ENCODE measurements at places on chromosomes 7 and 10.

DNA sequence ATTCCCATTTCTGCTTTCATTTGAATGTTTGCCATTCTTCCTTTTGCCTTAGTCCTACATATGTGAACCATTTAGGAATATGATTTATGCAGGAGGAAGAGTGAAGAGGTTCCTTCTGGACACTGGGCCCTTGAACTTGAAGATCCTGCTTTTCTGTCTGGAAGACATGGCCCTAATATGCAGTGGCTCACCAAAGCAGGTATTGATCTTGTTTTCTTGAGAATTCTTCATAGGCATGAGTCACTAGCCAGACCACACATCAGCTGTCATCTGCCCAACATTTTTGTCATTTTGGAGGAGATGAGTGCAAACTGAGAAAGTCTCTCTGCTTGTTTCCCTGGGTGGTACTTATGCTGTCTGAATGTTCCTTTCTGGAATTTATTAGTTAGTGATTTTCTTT is 382.6 kb downstream of the LRMDA start:
- no peak for DNase-seq

DNA sequence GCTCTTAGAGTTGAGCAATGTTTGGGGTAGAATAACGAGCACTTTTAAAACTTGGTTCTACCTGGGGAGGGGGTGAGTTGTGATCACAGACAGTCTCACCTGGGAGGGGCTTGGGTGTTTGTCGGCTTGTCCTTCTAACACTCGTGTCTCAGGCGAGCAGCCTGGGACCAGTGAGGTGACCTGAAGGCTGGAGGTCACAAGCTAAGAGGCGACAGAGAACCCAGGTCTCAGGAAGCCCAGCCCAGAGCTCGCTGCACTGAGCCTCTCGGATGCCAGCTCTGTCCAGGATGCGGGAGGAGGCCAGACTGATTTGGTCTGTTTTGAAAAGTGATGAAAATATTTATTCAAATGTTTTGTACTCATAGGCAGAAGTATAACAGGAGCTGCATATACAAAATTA is 11.8 kb downstream of the HTRA1 start:
- no peak for DNase-seq

DNA sequence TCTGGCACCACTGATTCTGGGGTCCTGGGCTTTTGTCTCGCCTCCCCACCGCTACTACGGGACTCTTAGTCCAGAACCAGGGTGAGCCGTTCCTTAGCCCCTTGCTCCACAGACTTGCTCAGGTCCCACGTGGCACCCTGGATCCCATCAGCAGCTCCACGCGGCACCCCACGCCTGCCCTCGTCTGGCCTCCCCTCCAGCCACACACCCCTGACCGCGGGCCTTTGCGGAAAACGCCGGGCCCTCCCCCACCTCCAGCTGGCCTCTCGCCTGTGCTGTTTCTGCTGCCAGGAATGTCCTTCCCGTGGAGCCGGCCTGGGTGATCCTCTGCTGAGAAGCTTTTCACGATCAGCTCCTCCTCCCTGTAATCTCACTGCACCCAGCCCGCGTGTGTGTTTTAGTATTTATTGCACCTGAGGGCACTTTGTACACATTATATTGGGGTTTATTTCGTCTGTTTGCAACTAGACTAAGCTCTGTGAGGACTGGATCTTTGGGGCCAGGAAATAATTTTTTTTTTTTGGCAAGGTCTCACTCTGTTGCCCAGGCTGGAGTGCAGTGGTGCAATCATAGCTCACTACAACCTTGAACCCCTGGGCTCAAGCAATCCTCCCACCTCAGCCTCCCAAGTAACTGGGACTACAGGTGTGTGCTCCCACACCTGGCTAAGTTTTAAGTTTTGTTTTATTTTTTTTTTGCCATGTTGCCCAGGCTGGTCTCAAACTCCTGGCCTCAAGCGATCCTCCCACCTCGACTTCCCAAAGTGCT is 10.5 kb upstream of the TTYH3 start:
- DNase-seq: no peak

DNA sequence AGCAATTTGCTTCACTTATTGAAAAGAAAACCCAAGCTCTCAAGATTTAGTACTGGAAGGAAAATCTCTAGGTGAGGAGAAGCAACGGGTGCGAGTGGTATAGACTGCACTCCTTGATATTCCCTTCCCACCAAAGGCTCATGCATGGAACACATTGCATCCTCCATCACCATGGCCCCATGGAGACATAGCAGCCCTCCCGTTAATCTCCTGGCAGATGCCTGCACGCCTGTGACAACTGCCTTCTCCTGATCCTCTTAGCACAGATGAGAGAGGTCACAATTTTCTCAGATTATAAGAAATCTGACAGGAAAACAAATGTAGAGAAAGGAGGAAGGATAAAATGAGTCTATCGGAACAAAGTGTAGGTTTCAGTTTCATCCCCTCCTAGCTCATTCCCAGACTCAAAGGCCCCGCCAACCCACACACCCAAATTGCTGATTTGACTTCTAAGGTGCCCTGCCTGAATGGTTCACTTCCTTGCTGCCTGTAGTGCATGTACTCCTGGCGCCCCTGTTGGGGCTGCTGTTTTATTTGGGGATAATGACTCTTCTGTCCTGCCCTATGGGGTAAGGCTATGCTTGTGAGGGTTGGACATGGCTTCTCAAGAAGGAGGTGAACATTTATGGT is 50.0 kb downstream of the PLXNA4 start:
- DNase-seq: no peak

GRCh38 chr7:158443688-158444483 is 143.7 kb downstream of the PTPRN2 start:
- no peak for DNase-seq

DNA sequence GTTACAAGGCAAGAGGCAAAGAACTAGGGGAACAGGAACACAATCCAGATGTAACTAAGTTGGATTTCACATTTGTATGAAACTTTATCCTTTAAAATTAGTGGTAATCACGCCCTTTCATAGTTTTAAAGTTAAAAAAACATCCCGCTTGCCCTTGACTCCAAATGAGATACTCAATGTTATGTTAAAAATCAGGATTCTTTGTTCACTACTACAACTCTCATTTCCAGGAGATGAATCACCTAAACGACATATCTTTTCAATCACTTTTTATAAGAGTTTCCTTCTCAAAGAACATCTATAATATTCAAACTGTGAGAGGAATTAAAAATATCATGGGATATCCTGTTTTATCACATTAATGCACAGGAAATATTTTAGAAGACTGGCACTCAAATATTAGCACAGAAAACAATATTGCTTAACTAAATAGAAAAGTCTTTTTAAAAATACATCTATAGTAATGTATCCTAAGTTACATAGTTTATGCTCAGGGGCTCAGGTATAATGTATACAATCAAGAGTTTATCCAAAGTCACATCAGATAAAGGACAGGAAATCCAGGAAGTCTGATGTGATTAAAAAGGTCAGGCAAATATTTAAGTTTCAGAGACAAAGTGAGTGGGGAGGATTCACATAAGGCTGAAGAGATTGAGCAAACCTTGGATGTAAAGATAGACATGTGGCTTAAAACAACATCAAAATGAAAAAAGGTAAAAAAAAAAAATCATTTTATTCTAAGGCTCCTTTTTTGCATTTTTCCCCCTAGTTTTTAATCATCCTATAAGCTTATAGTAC is 41.9 kb downstream of the CADPS2 start:
- no peak for DNase-seq

GRCh38 chr10:95474228-95475002 is 86.8 kb downstream of the SORBS1 start:
- DNase-seq: no peak

DNA sequence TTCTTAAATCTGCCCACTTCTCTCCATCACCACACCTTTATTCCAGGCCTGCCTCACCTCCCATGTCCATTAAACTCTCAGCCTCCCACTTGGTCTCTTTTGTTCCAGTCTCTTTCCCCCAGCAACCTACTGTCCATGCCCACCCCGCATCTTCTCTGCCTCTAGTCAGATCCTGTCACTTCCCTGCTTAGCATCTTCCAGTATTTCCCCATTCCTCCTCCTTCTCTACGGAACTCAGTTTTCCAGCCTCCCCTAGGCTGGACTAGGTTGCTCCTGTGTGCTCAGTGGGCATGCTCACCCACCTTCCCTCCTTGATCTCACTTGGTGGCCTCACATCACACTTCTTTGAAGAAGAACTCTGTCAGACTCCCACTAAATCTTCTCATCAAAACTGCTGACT is 179.8 kb downstream of the BAMBI start:
- DNase-seq: no peak

GRCh38 chr10:79140855-79141254 is 72.1 kb downstream of the ZMIZ1 start:
- DNase-seq: no peak

DNA sequence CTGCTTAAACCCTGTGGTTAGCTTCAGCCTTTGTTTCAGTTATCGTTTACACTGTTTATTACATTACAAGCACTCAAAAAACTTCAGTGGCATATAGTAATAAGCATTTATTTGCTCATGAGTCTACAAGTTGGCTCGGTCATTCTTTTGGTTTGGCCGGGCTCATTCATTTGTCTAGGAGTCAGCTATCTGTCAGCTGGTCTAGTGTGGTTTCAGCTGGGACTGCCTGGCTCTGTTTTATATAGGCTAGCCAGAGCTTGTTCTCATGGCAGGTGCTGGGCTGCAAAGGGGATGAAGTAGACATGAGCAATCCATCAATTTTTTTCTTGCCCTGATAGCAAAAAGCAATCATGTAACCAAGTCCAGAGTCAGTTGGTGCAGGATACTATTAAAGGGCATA is 103.6 kb downstream of the MKLN1 start:
- DNase-seq: peak; percentile 96

GRCh38 chr10:75883081-75884072 is 452.0 kb downstream of the LRMDA start:
- no peak for DNase-seq

GRCh38 chr10:31368724-31369123 is 49.7 kb downstream of the ZEB1 start:
- DNase-seq: no peak

DNA sequence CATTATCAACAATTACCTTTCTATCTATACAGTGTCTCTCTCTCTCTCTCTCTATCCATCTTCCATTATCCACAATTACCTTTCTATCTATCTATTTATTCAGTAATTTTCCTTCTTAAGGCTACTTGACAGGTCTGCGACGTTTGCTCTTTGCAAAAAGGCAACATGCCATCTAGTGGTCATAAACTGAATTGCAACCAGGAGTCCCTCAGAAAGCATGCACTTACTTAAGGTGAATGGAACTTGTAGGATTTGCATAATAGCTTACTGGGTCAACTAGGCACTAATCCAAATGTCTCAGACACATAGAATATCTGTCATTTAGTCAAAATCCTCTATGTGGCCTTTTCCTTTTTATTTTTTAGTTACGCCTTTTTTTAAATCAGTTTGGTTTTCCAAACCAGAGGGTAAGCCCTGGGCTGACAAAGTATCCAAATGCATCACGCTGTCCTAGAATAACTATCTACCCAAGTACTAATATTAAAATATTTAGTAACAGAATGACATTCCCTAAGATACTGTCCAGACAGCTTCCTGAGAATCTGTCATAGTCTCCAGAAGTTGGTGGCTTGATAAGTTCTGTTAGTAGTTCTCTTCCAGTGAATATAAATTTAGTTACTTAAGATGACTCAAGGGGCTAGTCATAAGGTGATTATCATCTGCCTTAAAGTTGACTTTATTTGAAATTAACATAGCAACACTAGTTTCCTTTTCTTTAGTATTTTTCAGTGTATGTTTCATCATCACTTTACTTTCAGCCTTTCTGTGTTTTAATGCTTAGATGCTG is 208.3 kb downstream of the PPP1R3A start:
- DNase-seq: peak; percentile 75

- no peak for DNase-seq
Observed at GRCh38 chr10:5047912-5048628, 44.4 kb upstream of the AKR1C2 start.

- no peak for DNase-seq
Observed at GRCh38 chr10:42491001-42491592, 147.3 kb downstream of the ZNF33B start.

GRCh38 chr7:103989200-103989784 is at the start of gene RELN:
TSS of gene RELN (minus strand) at chr7:103989658. CDS start at chr7:103989356, 302 bp downstream.
- no peak for DNase-seq

- no peak for DNase-seq
Observed at GRCh38 chr10:71660313-71660712, 59.3 kb downstream of the C10orf105 start.

GRCh38 chr7:8982338-8982992 is 549.1 kb downstream of the NXPH1 start:
- no peak for DNase-seq

DNA sequence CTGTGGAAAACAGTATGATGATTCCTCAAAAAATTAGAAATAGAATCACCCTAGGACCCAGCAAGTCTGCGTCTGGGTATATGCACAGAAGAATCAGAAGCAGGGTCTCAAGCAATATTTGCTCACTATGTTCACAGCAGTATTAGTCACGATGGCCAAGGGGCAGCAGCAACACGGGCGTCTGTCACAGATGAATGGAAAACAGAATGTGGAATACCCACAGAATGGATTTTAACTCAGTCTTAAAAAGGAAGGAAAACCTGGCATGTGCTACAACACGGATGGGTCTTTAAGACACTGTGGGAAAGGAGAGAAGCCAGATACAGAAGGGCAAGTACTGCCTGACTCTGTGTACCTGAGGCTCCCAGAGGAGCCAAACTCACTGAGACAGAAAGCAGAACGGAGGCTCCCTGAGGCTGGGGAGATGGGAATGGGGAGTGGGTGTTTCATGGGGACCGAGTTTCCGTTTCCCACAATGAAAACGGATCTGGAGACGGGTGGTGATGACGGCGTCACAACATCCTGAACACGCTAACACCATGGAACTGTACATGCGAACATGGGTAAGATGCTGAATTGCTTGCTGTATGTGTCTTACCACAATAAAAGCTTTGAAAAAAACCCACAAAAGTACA is 36.7 kb upstream of the INPP5A start:
- DNase-seq: no peak

DNA sequence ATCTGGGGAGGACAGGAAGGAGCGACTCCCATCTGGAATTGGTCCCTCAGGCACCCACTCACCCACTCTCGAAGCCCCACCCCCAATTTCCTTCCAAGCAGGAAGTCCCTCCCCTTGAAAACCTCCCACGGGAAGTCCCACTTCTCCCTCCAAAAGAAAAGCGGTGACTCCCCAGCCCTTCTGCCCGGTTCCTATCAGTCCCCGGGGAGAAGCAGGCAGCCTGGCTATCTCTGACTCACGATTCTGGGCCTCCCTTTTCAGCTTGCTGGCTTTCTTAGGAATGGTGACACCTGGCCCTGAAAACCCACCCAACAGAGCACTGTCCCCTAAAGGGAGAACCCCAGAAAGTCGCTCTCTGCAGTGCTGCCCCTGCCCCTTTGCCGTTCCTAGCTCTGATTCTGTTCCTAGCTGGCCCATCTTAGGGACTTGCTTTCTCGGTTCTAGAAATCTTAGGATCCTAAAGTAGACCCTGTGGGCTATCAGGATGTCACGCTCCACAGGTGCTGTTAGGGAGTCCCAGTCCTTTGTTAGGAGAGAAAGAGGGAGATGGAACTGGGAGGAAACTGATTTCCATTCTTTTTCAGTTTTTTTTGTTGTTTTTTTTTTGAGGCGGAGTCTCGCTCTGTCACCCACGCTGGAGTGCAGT is 6.0 kb downstream of the TSC22D4 start:
- no peak for DNase-seq

GRCh38 chr10:88832376-88832775 is 19.3 kb downstream of the ANKRD22 start:
- DNase-seq: no peak

GRCh38 chr7:7017707-7018280 is 164.6 kb upstream of the C1GALT1 start:
- DNase-seq: no peak

GRCh38 chr10:108358912-108359311 is 1194.4 kb upstream of the SORCS1 start:
- no peak for DNase-seq
